ENCODE measurements at places on chromosomes 13 and 19.
A peak's percentile ranks its signal among the peaks of the same experiment; 100 is the strongest.

GRCh38 chr13:80716610-80717081, 375.7 kb upstream of the SPRY2 start:
- H3K27ac ChIP-seq = no peak overlapping the region
- peaks cover 1% of the 10 kb centered on the region for H3K36me3 ChIP-seq
- no peaks in the 10 kb centered on the region for H3K27me3 ChIP-seq
- no peak for DNase-seq
- H3K4me3 ChIP-seq = no peak overlapping the region
- no peaks in the 10 kb centered on the region for H3K4me1 ChIP-seq

- H3K4me1 ChIP-seq = no peaks in the 10 kb centered on the region
- no peak overlapping the region for H3K4me3 ChIP-seq
- peaks cover 27% of the 10 kb centered on the region for H3K27me3 ChIP-seq
- H3K27ac ChIP-seq = no peak overlapping the region
- DNase-seq = no peak
These were observed 1.5 kb upstream of the ERICH4 start for GRCh38 chr19:41441321-41441945.

DNA sequence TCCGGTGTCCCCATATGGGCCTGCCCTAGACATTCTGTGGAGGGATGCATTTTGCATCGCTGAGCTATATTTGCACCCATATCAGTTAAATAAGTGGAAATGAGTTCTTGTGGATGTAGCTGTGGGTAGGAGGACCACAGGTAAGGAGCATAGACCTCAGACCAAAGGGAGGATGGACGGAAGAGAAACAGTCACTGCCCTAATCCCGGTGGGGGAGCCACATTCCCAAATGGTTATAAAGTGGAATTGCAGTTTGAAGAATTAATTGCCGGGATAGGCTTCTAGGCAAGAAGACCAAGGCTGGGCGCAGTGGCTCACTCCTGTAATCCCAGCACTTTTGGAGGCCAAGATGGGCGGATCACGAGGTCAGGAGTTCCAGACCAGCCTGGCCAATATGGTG, 1.8 kb downstream of the SDHAF1 start:
- H3K27ac ChIP-seq = peak overlapping the region; percentile 44
- H3K27me3 ChIP-seq = no peaks in the 10 kb centered on the region
- DNase-seq = no peak
- H3K4me1 ChIP-seq = peaks cover 38% of the 10 kb centered on the region

DNA sequence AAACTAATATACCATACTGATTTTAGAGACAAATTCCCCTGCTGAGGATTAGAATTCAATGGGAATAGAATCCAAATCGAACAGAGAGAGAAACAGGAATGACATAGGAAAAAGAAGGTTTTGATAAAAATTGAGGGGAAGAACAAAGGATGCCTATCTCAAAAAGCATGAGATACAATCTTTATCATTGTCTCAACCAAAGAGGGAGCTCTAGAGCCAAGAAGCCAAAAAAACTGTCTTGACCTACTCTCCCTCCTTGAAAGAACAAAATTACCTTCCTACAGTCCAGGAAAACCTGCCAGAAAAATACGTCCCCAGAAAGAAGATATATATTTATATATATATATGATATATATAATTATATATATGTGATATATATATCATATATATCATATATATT, 39.2 kb upstream of the MIR17HG start:
- no peak for DNase-seq
- H3K27ac ChIP-seq = no peak overlapping the region
- H3K4me1 ChIP-seq = no peaks in the 10 kb centered on the region
- H3K27me3 ChIP-seq = no peaks in the 10 kb centered on the region
- H3K4me3 ChIP-seq = no peak overlapping the region

- DNase-seq = no peak
- H3K27ac ChIP-seq = no peak overlapping the region
- peaks cover 8% of the 10 kb centered on the region for H3K36me3 ChIP-seq
- H3K4me1 ChIP-seq = no peaks in the 10 kb centered on the region
- no peaks in the 10 kb centered on the region for H3K27me3 ChIP-seq
These were observed 14.6 kb downstream of the MPND start for GRCh38 chr19:4357921-4358326.

DNA sequence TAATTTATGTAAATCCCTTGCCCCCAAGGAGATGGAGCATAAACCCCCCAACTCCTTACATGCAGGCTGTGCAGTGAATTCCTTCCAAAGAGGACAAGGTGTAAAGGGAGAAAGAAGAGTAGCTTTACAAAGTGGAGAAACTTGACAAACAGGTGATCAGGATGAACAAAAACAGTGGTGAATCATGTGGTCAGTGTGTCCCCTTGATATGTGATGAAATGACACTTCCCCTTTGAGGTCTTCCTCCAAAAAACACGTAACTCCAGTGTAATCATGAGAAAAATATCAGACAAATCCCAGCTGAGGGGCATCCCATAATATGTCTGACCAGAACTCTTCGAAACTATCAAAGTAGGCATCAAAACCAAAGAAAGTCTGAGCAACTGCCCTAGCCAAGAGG, 29.5 kb upstream of the AKT2 start:
- no peak overlapping the region for H3K27ac ChIP-seq
- H3K27me3 ChIP-seq = no peaks in the 10 kb centered on the region
- no peaks in the 10 kb centered on the region for H3K4me1 ChIP-seq
- H3K36me3 ChIP-seq = peaks cover 7% of the 10 kb centered on the region

DNA sequence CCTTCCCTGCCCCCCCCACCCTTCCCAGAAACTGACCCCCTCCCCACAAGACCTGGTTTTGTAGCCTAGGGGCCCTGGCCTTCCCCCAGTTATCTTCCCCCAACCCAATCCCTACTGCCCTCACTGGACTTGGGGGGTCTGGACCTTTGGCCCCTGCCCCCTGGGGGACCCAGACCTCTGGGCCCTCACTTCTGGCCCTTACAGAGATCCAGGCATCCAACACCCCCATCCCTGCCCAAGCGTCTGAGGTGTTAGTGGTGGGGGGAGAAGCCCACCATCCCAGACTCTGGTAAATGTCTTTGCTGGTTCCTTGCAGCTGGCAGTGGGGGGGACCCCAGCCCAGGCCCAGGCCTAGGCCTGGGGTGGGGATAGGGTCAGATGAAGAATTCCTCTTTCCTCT, 3.5 kb upstream of the ZNF428 start:
- H3K27me3 ChIP-seq = peaks cover 16% of the 10 kb centered on the region
- H3K36me3 ChIP-seq = peaks cover 13% of the 10 kb centered on the region
- no peak for DNase-seq

- no peak overlapping the region for H3K27ac ChIP-seq
- DNase-seq = peak; percentile 43
- H3K4me3 ChIP-seq = no peak overlapping the region
- peaks cover 6% of the 10 kb centered on the region for H3K36me3 ChIP-seq
These were observed 26.2 kb downstream of the OPA3 start for GRCh38 chr19:45558399-45558878.

GRCh38 chr19:33293255-33294057, 8.9 kb downstream of the CEBPA start:
- H3K27ac ChIP-seq = no peak overlapping the region
- peaks cover 1% of the 10 kb centered on the region for H3K36me3 ChIP-seq
- H3K4me3 ChIP-seq = no peak overlapping the region
- DNase-seq = no peak
- H3K27me3 ChIP-seq = peaks cover 14% of the 10 kb centered on the region

GRCh38 chr19:1736927-1737326, 16.4 kb upstream of the ONECUT3 start:
- peaks cover 58% of the 10 kb centered on the region for H3K27me3 ChIP-seq
- no peaks in the 10 kb centered on the region for H3K36me3 ChIP-seq
- no peaks in the 10 kb centered on the region for H3K4me1 ChIP-seq
- no peak overlapping the region for H3K27ac ChIP-seq
- DNase-seq = no peak
- no peak overlapping the region for H3K4me3 ChIP-seq

Data from central memory CD8-positive, alpha-beta T cell (primary cell).